ENCODE measurements at places on chromosomes 3 and 15. TPM values are rescaled to one million over a fixed set of nuclear protein-coding genes. Genes with fewer than 3 reads are reported as not detected.

The PLCH1 gene
- 25.0 TPM for total RNA-seq

The SEMA7A gene
- total RNA-seq, result 18.1 TPM

The ACTC1 gene
- total RNA-seq, result 4.7 TPM

The CCRL2 gene
- 0.36 TPM for total RNA-seq
